ENCODE measurements at places on chromosomes 1 and 21. TPM values are rescaled to one million over a fixed set of nuclear protein-coding genes. Genes with fewer than 3 reads are reported as not detected.

Gene LIN28A
- total RNA-seq: not detected

DNA sequence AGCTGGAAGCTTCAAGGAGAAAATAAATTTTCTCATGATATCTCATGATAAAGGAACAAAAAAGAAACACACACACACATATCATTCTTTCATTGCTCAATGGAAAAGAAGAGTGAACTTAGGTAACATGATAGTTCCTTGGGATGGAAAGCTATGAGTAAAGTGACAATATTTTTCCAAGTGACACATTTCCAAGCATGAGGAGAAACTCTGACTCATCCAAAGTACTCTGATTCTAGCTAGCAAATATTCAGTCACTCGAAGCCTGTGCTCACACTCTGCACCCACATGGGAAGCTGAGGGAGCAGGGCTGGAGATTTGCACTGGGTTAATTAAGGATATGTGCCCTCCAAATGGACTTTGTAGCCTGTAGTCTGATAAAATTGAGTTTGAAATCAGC, 222.4 kb downstream of the LRRC40 start:
- no peaks in the 10 kb centered on the region for H3K36me3 ChIP-seq
- DNase-seq: no peak
- no peaks in the 10 kb centered on the region for H3K27me3 ChIP-seq
- H3K4me3 ChIP-seq: no peak overlapping the region
- H3K27ac ChIP-seq: no peak overlapping the region
- no peaks in the 10 kb centered on the region for H3K4me1 ChIP-seq

DNA sequence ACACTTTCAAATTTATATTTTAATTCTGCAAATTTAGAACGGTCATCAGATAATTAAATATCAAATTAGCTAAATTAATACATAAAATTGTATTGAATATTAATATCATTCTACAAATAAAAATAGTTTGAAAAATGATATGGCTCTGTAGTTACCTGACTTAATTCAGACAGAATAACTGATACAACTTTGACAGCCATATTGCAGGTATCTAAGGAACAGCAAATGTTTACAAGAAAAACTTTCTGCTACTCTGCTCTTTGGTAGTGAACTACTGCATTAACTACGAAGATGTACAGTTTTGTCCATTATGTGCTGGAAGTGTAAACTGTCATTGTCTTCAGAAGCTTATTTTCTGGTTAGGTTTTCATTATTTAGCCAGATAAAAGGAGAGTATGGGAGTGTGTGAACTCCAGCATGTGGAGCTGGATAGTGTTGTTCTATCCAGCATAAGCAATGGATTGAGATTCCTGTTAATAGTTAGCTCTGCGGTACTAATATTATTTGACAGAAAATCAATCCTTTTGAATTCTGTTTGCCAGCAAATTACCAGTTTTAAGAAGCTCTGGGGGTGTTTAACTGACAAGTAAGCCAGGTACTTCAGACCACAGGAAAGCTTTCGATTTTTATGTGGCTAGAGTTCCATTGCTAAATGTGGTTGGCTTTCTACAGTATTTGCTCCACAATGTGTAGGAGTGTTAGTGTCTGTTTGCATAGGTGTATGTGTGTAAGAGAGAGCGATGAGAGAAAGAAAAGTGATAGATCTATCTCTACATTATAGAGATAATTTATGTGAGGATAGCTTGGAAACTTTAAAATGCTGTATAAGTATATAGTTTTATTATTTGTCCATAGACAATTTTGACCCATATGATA, 247.9 kb downstream of the GRIK1 start:
- no peak overlapping the region for H3K27ac ChIP-seq
- no peaks in the 10 kb centered on the region for H3K4me1 ChIP-seq
- no peak for DNase-seq
- no peaks in the 10 kb centered on the region for H3K36me3 ChIP-seq

DNA sequence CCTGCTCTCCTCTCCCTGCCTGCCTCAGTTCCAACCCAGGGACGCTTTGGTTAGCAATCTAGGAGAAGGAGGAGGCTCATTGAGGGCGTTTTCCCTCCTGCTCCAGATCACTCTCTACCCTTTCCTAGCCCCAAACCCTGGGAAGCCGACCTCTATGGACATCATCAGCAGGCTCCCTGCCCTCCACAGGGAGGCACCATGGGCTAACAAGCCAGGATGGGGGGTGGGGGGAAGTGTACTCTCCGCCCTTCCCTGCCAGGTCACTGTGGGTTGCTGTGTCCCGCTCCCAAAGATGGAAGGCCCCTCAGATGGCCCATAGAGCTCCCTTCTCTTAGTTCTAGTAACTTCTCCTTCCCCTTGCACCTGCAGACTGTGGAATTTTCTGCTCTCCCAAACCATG, 35.7 kb downstream of the KCND3 start:
- H3K27ac ChIP-seq: no peak overlapping the region
- no peaks in the 10 kb centered on the region for H3K36me3 ChIP-seq
- no peaks in the 10 kb centered on the region for H3K27me3 ChIP-seq
- no peak for DNase-seq
- H3K4me1 ChIP-seq: no peaks in the 10 kb centered on the region

Data from adrenal gland (tissue), 19 donors.